Adrenal gland (tissue), 19 donors: ENCODE measurements at places on chromosomes 2 and 18. TPM values are rescaled to one million over a fixed set of nuclear protein-coding genes. Genes with fewer than 3 reads are reported as not detected.

The ACAA2 gene
- total RNA-seq: 67.6 TPM

DNA sequence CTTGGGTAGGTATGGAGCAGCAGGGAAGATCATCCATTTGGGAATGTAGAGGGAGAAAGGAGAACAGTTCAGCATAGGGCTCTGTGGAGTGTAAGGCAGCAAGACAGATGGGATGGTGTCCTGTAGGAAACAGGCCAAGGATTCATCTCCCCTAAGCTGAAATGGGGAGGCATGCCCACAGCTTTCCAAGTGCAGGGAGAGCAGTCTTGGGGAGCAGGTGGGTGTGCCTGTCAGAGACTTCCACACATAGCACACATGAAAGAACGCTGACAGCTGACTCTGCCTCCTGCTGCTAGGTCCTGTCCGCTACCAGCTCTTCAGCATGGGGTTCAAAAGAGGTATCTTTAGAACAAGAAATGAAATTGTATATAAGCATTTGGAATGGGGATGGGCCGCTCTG, 9.0 kb downstream of the SETBP1 start:
- DNase-seq: no peak

GRCh38 chr2:27231921-27232320, 14.8 kb downstream of the CAD start:
- DNase-seq: no peak

The TNFRSF11A gene
- 7.5 TPM for total RNA-seq

The C2orf78 gene
- total RNA-seq: not detected

DNA sequence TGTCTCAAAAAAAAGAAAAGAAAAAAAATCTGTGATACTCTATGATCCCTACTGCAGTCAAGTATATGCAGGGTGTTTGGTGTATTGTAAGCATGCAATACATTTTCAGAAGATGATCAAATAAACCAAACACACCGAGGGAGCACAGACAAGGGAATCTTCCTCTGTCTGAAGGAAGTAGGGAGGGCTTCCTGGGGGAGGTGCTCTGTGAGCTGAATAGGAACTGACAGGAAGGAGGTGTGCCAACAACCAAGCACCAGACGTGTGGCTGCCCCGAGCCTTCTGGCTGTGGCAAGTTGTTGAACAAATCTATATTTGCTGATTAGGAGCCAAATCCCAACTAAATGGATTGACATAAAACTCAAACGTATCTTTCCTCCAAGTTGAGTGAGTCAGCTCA, 14.6 kb downstream of the THNSL2 start:
- no peak for DNase-seq

DNA sequence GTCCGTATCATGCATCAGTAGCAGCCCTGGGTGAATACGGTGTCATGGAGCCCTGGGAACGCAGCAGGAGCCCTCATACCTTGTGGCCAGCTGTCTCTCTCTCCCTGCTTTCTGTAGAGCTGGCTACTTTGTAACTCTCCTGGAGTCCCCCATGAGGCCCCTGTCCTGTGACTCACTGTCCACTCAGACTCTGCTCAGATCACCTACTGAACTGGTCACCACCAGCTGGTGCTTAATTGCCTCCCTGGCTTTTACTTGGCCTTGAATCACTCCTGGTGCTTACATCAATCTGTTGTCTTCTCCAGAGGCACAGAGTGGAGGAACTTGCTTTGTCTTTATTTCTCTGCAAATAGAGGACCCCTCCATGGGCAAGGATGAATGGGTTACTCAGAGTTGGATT, 172.7 kb downstream of the HRH4 start:
- DNase-seq: no peak

DNA sequence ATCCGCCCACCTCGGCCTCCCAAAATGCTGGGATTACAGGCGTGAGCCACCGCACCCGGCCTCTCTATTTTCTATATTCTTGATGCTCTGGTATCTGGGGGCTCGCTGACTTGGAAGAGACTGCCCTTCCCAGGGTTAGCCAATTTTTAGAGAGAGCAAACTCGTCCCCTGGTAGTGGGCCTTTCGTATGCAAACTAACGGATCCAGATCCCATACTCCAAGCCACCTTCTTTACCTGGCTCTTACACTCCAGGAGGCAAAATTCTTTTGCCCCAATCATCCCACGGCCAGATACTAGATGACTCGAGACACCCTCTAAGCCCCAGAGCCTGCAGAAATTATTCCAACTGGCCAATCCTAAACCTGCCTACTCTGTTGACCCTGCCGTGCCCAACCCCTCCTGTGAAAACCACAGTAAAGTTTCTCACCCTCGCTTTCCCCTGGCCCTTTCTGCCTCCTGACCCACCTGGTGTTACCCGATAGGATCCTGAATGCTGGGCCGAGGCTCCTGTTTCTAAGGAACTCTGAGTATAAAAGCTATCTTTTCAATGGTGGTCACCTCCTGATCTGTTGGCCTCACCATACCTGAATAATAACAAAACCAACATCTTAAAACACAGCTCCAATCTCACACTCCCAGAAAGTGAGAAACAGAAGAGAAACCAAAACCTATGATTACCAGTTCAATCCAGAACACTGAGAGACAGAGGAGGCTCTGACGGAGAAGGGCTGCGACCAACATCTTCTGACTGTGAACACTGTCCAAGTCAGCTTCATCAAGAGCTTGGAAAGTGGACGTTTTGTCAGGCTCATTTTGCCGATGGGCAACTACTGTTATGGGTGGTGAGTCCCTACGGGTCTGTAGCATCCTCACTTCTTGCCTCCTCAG, 57.6 kb upstream of the ZNF532 start:
- no peak for DNase-seq

DNA sequence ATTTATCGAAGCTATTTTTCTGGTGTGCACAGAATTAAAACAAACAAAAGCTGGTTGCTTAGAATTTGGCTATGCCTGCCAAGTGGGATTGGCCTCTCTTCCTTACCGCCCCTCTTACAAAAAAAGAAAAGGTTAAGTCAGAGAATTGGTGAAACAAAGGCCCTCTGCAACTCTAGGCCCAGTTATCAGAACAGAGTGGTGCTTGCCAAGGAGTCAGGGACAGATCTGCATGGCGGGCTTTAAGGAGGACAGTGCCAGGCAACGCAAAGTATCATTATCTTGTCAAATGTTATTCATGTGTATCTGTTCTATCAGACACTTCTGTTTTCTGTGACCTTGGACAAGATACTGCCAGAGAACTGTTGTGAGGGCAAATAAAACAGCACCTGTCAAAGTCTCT, 78.3 kb downstream of the TGIF1 start:
- peak; percentile 54 for DNase-seq

The TUBA3E gene
- total RNA-seq: not detected
